ENCODE measurements at places on chromosomes 7 and 10.

DNA sequence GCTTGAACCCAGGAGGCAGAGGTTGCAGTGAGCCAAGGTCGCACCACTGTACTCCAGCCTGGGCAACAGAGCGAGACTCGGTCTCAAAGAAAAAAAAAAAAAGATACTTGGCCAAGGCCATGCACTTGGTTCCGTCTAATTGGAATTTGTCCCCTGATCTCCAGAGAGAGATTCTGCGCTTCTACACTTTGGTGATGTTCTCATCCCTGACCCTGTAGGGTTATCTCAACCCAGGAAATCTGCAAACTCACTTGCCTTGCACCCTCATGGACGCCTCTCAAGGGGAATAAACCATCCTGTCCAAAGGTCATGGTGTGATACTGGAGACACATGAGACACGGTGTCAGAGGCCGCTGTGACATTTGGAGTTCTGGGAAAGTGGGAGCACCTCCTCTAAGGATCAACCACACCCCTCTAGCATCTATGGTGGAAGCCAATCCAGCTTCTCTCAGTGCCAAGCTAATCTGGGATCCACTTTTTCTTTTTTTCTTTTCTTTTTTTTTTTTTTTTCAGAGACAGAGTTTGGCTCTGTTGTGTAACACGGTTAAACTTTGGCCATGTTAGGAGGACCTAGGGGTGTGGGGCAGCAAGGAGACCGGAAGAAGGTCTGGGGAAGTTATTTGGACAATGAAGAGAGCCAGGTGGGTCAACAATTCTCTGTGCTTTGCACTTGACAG, 7.8 kb upstream of the POR start:
- DNase-seq, result no peak

DNA sequence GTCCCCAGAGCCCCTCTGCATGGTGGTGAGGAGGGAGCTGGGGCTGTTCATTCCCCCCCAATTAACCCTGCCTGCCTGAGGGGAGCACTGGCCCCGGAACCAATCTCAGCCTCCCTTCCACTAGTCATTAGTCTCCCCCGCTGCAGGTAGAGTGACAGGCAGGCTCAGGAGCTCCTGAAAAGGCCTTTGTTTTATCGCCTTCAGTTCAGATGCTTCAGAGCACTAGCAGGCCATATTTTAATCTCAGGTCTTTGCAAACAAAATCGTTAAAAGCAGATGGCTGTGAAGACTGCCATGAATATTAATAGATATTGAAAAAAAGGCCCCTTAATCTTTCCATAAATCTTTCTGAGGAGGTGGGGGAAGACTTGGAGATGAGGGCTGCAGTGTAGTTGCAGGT, 250.7 kb downstream of the RPS24 start:
- no peak for DNase-seq

GRCh38 chr7:22386206-22386858, 29.4 kb upstream of the RAPGEF5 start:
- DNase-seq, result no peak

GRCh38 chr7:69651101-69651590, 52.9 kb downstream of the AUTS2 start:
- no peak for DNase-seq

- no peak for DNase-seq
Measured at GRCh38 chr10:130737186-130737585, 574.3 kb downstream of the TCERG1L start.

DNA sequence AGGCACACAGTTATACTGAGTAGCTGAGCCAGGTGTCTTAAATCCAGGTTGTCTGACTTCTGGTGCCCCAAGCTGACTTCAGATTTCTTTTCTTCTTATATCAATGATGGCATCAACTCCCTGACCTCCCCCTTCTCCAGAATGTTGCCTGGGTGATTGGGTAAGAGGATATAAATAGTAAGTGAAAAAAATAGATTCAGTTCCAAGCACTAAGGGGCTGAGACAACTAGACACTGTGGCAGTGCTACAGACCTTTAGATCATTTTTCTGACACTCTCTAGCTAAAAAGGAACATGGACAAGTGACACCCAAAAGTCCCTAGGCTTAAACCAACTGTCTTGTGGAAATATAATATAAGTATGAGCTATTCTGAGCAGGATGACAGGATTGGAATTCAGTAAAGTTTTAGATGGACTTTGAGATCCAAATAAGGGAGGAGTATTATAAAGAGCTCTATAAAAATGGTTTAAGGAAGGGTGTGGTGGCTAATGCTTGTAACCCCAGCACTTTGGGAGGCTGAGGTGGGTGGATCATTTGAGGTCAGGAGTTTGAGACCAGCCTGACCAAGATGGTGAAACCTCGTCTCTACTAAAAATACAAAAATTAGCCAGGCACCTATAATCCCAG, 589.1 kb upstream of the GALNT17 start:
- DNase-seq, result no peak

GRCh38 chr10:22700489-22700888, 13.9 kb downstream of the PIP4K2A start:
- DNase-seq, result no peak

DNA sequence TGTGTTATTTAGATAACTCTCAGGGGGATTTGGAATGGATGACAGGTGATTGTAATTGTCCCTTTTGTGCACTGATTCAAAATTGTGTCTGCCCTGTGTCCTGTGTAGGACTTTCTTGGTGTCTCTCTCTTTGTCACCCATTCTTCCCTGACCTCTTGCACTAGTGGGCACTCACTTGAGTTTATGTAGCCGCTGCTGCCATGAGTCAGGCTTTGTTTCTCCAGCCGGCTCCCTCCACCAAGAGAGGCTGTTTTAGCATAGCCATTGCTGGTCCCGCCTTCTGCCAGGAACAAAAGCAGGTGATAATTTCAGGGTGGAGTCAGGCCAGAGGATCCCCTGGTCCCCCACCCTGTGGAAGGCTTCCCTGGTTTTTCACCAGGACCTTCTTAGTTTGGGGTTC, 8.4 kb downstream of the COL17A1 start:
- no peak for DNase-seq

DNA sequence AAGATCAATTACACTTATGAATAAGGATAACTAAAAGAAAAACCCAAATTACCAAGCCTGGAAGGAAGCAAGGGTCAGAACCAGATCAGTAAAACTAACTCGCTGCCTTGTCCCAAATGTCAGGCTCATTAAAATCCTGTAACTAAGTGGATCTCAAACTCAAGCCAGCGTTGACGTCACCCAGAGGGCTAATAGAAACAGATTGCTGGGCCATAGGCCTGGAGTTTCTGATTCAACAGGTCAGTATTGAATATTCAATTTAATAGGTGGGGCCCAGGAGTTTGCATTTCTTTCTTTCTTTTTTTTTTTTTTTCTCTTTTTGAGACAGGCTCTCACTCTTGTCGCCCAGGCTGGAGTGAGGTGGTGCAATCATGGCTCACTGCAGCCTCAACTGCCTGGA, 397.0 kb downstream of the CALN1 start:
- DNase-seq, result no peak

GRCh38 chr7:151063212-151063561, 3.8 kb downstream of the SLC4A2 start:
- no peak for DNase-seq

DNA sequence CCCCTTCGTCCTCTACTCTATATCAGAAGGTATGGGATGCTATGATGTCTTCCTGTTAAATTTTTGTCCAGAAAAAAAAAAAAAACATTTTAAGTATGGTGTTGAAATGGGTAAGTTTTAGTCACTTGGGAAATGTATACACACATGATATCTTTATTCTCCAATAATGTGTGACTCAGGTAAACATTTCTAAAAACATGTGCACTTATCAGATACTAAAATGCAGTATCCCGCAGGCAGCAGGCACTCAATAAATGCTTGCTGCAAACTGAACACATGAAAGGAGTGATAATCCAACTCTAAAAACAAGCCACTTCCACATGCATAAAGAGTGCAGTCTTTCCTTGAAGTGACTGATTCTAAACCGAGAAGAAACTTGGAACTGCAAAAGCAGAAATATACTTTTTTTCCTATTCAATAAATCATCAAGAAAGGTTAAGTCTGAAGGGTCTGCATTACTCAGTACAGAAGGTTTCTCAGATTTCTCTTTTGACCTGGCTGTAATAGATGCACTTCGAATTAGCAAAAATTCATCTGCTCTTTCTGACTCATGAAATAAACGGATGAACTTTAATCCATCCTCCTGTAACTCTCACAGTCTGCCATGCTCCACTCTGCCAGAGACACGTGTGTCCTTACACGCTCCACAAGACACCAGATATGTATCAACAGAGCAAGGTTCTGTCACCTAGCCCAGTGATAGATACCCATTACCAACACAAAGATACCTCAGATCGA, 84.0 kb downstream of the HIPK2 start:
- no peak for DNase-seq

DNA sequence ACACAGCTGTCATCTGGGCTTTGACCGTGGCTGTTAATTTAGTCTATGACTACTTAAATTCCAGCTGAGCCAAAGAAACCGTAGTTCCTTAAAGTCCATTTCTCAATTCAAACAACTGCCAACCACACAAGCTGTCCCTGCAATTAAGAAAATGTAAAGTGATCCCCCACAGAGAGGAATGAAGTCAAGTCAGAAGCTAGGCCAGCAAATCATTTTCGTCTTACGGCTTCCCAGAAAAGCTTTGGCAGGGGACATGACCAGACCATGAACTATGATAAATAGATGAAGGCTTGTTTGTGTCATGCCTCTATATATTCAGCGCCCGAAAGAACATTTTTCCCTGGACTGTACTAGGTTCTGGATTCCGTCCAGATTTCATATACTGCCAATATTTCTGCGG, 54.6 kb downstream of the HACD1 start:
- no peak for DNase-seq

DNA sequence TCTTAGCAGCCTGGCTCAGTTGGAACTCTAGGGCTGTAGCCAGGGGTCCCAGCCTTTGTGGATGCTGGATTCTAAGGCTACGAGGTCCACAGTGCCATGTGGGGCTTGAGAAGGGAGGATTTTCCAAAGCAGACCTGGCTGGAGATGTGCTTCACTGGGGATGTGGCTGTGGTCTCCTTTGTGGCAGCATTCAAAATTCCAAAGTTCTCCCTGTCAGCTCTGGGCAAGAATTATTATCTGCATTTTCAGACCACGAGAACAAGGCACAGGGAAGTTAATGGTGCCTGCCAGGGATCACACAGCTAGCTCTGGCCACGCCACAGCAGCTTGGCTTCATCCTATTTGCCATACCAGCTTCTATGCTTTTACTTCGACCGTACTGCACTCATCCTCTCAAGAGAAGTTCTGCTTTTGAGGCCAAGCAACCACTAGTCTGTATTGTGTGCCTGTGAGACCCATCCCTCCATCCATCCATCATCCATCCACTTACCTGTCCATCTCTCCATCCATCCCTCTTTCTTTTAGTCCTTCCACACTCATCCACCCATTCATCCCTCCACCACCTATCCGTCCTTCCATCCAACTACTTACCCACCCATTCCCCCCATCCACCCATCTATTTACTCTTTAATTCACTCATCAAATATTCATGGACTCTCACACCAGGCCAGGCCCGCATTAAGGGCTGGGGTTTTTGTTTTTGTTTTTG, 71.5 kb downstream of the ZMIZ1 start:
- no peak for DNase-seq

DNA sequence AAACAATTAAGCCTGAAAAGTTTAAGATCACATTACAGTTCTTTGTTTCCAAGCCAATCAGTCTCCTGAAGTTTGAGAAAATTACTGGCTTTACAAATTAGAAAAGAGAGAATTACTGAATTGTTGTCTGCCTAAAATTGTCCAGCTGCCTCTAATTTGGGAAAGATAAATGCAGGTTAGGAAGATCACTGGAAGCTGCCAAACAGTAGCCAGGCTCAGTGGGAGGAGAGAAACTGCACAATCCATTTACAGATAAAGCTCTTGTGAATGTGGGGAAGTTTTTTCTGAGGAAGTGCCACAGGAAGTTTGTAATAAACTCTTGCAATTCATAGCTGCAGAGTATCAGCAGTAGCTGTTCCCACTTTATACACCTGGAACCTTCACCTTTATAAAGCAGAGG, 100.7 kb downstream of the IQUB start:
- no peak for DNase-seq
